ENCODE measurements at places on chromosomes 7 and 10. TPM values are rescaled to one million over a fixed set of nuclear protein-coding genes. Genes with fewer than 3 reads are reported as not detected.

- no peak for DNase-seq
Observed at GRCh38 chr10:19983880-19984565, 167.8 kb downstream of the PLXDC2 start.

CPVL gene
- 11.4 TPM for total RNA-seq

SHH gene
- total RNA-seq, result not detected

ARMC3 gene
- total RNA-seq, result not detected

GRCh38 chr10:132867801-132868644, 74.3 kb downstream of the CFAP46 start:
- peak; percentile 36 for DNase-seq

GRCh38 chr7:111137296-111138192, 46.6 kb downstream of the LRRN3 start:
- no peak for DNase-seq

DNA sequence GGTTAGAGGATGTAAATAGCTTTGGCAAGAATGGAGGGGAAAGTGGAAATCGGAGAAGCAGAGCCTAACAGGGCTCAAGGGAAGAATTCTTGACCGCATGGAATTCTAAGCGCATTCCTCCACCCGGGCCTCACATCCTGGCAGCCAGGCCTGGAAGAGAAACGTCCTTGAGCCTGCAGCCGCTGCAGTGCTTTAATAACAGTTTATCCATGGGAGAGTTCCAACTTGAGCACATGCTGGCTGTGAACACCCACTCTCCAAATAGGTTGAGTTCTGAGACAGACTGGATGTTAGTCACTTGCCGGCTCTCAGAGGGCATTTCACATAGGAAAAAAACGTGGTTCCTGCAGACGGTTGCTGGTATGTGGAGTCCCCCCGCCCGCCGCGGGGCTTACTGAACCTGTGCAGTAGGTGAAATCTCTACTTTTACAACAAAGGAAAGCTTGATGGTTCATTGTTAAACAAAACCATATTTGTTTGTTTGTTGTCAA, 61.4 kb upstream of the STEAP1B start:
- DNase-seq, result peak; percentile 55

ACTL6B gene
- total RNA-seq, result not detected

DNA sequence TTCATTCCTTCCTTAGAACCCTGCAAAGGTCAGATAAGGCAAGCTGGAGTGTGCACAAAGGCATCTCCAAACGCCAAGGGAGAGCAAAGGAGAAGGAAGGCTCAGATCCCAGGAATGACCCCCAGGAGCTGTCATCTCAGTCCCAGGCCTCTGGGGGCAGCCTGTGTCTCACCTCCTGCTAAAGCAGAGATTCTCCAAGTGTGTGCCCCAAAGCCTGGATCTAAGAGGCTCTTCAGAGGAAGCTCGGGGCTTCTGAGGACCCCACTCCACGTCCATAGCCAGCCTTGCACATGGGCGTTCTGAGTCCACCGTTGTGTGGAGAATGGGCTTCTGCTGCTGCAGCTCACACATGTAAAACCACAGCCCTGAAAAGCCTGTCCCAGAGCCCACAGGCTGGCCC, 5.1 kb upstream of the GRID1 start:
- no peak for DNase-seq

PAX2 gene
- not detected for total RNA-seq

GRCh38 chr7:108810756-108811385, 241.2 kb downstream of the DNAJB9 start:
- DNase-seq, result no peak

DNA sequence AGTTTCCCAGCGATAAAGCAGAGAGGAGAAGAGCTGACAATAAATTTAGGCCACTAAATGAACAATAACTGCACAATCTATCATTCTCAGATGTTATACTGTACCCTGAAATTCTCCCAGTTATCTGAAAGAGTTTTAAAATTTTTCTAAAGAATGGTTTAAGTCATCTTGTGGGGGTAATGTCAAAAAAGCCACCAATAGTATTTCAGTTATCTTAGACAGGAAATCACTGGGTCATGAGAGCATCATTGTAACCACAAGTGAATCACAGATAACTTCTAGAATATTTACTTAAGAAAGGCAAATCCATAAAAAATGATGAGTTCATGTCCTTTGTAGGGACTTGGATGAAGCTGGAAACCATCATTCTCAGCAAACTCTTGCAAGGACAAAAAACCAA, 147.1 kb downstream of the DNAJB9 start:
- DNase-seq, result no peak

- no peak for DNase-seq
Observed at GRCh38 chr10:79342295-79342761, 4.9 kb upstream of the PPIF start.

GRCh38 chr7:34240417-34240816, 335.1 kb downstream of the BMPER start:
- no peak for DNase-seq

GRCh38 chr10:35063837-35064454, 26.2 kb downstream of the CUL2 start:
- DNase-seq, result no peak

DNA sequence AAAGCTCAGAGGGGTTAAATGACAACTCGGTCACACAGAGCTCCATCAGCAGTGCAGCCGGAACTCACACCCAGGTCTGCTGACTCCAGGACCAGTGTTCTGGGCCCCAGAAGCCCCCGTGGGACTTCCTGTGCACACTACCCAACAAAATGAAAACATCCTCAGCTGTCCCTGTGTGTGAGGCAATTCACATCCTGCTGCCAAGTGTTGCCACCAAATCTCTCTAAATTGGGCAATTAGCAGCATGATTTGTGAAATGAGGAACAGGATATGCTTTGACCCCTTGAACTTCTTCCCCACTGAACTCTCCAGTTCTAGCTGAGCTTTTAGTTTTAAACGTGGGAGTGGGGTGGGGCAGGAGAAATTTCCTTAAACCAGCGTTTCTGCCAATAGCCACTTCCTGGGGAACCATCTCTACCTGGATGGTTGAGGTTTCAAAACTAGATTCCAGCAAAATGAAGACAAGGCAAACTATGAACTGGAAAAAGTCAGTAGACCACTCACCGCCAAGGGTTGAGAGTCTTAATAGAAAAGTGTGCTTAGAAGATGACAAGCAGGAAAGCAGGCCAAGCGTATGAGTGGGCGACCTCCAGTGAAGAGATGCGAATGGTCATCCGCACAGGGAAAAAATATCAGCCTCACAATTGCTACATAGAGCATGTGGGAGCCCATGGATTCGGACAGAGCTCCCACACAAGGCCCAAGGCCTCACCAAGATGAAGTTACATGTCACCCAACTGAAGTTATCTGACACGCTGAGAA, 51.9 kb upstream of the CHST15 start:
- no peak for DNase-seq

DNA sequence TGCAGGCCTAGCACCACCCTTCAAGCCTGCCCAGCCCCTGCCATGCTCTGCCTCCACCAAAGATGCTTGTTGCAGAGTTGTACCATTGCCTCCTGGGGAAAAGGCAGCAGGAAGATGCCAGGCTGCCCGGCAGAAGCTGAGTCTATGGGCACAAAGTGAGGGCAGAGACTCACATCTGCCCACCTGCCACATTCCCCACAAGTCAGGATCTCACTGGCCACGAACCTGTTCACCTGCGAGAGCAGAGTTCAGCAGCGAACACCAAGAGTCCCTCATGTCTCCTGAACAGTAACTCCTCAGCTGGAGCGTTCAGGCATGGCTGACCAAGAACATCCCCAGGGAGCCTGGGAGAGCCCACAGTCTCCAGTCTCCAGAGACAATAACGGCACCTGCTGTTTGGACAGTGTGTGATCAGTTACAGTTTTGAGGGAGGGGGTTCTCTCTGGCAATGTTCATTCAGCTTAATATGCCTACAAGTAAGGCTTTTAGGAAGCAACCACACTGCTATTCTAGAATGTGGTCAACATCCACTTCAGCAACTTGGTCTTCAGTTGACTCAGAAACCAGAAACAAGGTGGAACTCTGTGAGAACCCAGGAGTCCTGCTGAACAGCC, 78.5 kb downstream of the GRID1 start:
- no peak for DNase-seq

SEMA3C gene
- total RNA-seq, result 108 TPM

ZEB1 gene
- total RNA-seq, result 71.1 TPM

- no peak for DNase-seq
Observed at GRCh38 chr10:23543691-23544380, 105.0 kb downstream of the OTUD1 start.

HYAL4 gene
- total RNA-seq, result 0.15 TPM

Measured in breast epithelium (tissue), 4 donors.